Left forelimb (tissue), 1 donor: ENCODE measurements at places on chromosomes 4 and X.

DNA sequence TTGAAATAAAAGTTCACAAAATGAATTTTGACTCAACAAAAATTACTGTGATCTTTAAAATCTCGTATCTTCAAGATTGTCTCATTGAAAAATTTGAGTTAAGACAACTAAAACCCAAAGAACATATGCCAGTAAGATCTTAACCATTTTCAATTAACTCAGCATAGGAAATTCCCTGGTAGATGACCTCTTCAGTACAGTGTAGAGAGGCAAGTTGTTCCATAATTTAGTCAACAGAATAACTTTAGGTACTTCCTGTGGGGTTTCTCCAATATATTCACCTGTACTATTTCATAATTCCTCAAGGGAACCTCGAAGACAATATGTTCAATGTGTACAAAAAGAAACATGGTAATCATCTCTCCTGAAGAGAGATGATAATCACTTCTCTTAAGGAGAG lies 145.3 kb downstream of the COL25A1 start:
- DNase-seq = no peak

GRCh38 chr4:22625311-22625710 lies 67.4 kb upstream of the GBA3 start:
- DNase-seq = no peak

DNA sequence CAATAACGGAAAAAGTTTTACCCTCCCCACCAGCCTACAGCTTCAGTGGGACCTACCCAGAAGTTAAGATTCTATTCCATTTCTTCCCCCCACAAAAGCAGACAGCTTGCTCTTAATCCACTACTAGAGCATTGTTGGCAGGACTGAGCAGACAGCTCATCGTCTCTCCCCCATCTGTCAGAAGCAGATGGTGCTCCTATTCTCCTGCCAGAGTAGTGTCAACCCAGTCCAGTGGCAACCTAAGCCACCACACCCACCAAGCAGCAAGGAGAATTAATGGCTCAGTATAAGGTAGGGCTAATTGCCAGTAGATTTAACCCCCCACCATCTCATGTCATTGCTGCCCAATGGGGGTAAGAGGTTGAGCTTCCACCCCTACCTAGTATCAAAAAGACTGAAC lies 62.0 kb downstream of the AWAT2 start:
- no peak for DNase-seq

- DNase-seq = no peak
Measured at GRCh38 chr4:15689540-15689939, 7.9 kb downstream of the FAM200B start.

GRCh38 chrX:43679778-43680177 lies 23.7 kb downstream of the MAOA start:
- no peak for DNase-seq

GRCh38 chr4:88659055-88659889 lies 38.4 kb downstream of the NAP1L5 start:
- no peak for DNase-seq

DNA sequence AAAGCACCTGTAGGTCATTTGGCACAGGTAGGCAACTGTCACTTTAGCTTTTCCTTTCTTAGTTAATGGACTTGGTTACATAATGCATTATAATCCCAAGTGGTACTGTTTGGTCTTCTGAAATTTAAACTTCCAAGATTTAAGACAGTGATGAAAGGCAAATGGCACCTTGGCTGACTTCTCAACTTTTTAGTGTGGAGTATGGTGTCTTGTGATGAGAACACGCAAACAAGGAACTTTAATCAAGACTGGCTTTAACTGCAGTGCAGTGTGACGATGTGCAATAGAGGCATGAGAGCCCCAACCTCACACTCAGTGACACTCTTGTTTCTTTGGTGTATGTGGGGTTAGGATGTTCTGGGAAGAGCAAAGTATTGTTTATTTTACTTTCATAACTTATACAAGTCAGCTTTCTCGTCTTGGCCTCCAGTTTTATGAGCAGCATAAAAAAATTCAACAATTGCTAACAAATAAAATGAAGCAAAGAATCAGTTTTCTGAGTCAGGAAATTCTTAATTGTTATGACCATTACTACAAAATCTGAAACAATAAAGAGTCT lies 171.9 kb downstream of the MAD2L1 start:
- no peak for DNase-seq

DNA sequence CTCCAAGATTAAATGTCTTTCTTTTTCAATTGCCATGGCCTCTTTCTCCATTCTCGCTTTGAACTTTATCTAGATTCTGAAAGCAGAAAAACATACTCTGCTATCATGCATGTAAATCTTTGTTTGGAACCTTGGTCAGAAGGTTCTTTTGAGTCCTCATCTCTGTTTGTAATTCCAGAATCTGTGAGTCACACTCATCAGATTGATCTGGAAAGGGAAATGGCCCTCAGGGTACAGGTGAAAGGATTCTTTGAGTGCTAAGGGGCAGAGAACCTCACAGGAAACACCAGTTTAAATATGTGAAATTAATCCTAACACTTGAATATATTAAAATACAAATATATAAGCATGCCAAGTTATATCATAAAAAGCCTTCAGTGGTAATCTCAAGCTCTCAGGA lies 211.0 kb upstream of the ADGRL3 start:
- no peak for DNase-seq

DNA sequence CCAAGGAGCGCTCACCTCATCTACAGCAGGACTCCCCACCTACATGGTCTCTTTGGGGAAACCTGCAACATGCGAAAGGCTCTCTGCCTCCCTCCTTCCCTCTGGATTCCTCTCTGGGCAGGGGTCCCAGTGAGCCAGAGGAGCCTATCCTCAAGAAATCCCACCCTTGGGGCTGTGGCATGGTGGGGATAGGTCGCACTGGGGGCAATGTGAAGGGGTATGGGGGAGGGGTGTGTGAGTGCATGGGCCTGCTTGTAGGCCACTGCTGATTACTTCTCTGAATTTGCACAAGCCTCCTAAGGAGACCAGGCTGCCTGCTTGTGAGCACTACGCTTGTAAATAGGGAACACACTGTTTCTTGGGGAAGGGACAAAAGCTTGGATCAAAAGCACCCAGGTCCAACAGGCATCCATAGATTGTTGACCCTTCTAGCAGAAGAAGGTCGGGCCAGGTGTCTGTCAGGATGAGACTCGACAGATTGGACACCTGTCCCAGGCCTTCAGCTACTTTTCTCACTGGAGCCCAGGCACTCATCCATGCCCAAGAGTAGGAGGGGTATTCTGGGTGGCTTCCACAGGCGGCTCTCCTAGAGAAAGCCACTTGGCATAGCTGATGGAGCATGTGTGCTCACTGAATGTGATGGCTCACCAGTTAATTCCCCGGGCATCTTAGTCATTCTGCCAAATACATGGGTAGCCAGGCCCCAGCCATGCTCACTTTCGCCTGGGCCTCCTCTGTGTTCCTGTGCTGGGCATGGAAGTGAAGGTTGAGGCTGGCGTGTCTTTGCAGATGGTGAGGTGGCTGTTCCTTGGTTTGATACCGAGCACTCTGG lies 75.0 kb downstream of the NBDY start:
- DNase-seq = no peak

DNA sequence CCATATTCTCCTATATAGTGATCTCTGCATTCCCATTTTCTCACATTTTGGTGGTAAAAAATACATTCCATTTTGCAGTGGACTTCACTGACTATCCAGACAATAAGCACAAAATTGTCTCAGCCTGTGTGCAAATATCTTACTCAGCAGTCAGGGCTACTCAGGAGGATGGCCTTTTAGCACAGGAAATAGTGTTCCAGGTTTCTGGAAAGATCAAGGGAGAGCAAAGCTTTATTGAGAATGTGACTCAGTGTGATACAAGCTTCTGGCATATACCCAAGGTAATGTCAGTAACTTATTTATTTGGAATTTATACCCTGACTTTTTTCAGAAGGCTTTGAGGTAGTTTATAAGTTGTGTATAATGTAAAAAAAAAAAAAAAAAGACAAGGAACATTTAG lies 233.4 kb downstream of the TEX13A start:
- no peak for DNase-seq

- no peak for DNase-seq
Measured at GRCh38 chrX:102979536-102979935, 42.5 kb downstream of the RAB40AL start.

- no peak for DNase-seq
Measured at GRCh38 chr4:14294611-14295010, 667.1 kb upstream of the BOD1L1 start.

DNA sequence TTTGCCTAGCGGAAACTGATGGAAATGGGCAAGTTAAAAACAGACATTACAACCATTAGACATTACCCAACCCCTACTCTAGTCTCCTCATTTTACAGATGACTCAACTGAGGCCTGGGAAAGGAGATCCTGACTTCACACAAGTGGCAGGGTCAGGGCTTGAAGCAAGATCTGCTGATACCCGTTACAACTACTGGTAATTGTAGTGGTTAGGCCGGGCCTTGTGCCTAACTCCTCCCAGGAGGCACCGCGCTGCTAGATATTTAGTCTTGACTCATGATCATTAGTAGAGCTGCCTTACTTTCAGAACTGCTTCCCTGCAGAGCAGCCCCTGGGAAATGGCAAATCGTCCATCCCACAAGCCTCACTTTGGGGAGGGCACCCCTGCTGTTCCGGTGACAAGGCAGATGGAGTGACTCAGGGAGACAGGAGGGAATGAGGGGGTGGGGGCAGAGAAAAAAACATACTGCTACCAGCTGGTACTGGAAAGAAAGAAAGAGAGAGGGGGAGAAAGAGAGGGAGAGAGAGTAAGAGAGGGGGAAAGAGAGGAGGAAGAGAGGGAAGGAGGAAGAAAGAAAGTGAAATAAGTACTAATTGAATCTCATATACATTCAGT lies 12.2 kb downstream of the ARHGEF6 start:
- DNase-seq = no peak

DNA sequence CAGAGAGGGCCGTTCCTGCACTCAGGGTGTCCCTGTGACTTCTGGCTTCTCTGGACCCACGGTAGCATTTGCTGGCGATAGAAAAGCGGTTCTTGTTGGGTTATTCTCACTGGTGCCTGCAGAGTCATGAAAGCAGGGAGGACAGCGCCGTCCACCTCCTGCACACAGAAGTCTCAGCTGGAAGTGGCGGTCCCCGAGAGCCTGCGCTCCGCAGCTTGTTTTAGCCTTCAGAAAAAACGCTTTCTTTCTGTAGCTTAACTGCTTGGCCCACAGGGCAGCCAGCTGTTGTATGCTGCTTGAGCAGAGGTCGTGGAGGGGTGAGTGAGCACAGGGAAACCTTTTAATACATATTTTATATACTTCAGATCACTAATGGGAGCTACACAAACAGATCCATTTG lies 400.7 kb upstream of the FAT1 start:
- DNase-seq = peak; percentile 74

- no peak for DNase-seq
Measured at GRCh38 chrX:134711135-134711921, 53.1 kb upstream of the PLAC1 start.

- no peak for DNase-seq
Measured at GRCh38 chrX:1391370-1391706, 575 bp downstream of the SLC25A6 start.
